Right kidney (tissue), 9 donors: ENCODE measurements at places on chromosomes 7 and 10.

DNA sequence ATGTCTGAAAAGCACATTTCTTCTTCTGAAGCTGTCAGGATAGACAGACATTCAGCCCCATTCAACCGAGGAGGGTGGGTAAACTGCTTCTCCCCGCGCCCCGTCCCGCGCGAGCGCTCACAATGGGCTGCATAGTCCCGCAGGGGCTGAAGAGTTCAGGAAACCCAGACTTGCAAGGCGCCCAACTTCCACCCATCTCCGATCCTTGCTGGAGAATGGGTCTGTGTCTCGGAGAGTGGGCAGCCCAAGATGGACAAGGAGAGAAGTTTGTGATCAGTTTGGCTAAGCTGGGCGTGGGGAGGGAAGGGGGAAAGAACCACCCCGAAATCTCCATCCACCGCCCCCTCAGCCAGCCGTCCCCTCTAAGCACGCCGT lies 686 bp downstream of the AASS start:
- no peak for DNase-seq

- no peak for DNase-seq
These were observed 209.8 kb downstream of the ZEB1 start for GRCh38 chr10:31528831-31529230.

GRCh38 chr10:68231106-68231816 lies 652 bp downstream of the ATOH7 start:
- peak; percentile 97 for DNase-seq

DNA sequence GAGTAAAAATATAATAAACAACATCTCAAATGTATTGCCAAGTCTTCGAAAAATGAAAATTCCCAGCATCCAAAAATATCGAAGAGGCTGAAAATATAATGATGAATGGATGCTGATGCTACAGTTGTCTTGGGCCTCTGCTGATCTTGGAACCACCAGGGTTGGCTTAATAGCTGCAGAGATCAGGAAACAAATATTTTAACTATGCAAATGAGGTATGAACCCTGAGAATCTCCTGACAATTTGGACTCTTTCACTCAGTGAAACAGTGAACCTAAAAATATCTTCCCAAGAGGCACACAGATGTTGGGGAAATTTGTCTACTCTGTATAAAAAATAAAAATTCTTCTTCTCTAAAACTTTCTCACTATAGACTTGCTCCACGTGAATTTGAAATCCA lies 97.7 kb upstream of the EGFR start:
- no peak for DNase-seq

DNA sequence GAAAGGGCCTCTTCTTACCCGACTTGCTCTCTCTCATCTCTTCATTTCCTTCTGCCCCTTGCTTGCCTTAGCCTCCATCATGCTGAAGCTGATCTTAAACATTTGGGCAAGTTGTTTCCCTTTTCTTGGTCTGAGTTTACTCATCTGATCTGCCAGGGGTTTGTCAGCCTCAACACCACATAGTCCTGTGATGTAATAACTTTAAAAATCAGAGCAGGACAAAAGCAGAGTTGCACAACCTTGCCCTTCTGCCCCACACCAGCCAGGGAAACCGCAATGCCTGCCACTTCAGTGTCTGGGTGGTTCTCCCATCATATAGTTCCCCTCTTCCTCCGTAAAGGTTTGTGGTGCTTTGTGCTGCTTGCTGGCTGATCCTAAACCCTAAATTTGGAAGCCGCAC lies 9.9 kb upstream of the LIPM start:
- DNase-seq = no peak

- DNase-seq = no peak
These were observed 163.6 kb downstream of the CAMK1D start for GRCh38 chr10:12513003-12513365.

DNA sequence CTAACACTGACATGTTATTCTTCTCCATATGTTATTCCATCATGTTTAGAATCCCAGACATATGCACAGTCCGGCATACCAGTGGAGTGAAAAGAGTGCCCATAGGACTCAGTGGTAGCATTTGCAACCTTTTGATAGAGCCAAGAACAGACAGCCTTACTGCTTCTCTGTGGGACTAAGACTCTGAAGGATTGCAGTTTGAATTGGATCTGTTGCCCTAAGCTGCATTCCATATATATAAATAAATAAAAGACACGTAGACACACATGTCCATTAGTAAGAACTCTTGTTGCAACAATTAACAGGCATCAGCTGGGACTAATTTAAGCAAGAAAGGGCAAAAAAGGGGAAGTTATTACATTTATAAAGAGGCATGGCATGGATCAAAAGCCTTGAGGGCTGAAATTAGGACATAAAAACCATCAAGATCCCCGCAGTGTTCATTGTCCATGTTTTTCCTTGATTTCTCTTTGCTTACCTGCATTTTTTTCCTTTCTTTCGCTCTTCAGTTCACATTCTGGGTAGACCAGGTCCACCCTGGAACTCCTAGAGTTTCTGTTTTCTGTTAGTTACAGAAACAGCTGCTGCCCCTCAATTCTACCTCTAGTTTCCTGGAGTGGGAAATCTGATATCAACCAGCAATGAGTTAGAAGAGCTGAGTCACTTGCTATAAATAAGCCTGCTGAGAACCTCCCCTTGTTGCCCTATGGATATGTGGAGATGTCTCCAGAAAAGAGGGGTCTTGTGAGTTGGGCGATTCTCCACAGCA lies 132.4 kb downstream of the SORCS1 start:
- no peak for DNase-seq

- DNase-seq = no peak
These were observed 39.3 kb downstream of the CALML3 start for GRCh38 chr10:5563991-5564536.

DNA sequence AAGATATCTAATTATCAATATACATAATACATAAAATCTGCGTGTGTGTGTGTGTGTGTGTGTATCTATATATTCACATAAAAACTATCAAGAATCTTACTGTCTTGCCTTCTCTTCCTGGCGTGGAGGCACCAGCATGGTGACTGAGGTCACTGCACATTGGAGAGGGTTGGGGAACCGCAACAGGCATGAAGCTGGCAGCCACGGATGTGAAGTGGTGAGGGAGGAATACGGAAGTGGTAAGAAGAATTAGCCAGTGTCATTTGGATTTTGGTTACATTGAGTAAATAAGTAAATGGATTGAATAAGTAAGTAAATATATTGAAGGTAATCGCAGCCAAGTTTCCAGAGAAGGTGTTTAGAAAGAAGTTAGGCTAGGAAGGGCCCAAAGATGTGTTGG lies 85.1 kb downstream of the TRIM24 start:
- DNase-seq = no peak

- DNase-seq = no peak
These were observed 123.9 kb downstream of the KMT2E start for GRCh38 chr7:105137898-105138297.

GRCh38 chr10:104638861-104639589 lies 2.1 kb upstream of the SORCS3 start:
- peak; percentile 66 for DNase-seq

DNA sequence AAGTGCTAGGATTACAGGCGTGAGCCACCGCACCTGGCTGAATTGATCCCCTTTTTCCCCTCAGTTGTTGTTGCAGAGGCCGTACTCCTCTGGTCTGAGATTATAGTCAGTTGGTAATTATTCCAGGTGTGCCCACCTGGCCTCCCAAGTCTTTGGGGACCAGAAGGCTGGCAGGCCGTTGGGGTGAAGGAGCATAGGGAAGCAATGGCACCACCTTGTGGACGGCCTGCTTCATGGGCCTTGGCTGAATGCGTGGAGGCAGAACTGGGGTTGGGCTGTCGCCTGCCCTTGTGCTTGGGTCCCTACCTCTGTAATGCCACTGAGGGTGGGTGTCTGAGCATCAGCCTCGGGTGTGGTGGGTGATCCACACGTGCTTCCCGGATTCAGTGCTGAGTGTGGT lies 125.7 kb downstream of the RGS10 start:
- DNase-seq = no peak

DNA sequence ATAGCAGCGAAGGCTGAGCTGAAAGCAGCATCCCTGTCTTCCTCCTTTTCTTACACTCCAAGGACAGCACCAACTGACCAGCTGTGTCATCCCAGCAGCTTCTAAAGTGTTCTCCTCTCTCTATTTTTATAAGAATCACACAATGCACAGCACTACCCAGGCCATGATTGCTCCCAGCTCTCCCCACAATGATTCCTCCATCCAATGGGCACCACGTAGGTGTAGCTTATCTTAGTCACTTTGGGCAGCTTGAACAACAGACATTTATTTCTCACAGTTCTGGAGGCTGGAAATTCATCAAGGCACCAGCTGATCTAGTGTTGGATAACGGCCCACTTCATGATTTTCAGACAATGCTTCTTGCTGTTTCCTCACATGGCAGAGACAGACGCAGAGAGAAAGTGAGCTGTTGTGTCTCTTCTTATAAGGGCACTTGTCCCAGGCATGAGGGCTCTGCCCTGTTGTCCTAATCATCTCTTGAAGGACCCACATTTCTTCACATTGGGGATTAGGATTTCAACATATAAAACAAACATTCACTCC lies 92.0 kb upstream of the CDC14C start:
- DNase-seq = no peak

GRCh38 chr10:130568246-130568645 lies 432.1 kb downstream of the GLRX3 start:
- no peak for DNase-seq

DNA sequence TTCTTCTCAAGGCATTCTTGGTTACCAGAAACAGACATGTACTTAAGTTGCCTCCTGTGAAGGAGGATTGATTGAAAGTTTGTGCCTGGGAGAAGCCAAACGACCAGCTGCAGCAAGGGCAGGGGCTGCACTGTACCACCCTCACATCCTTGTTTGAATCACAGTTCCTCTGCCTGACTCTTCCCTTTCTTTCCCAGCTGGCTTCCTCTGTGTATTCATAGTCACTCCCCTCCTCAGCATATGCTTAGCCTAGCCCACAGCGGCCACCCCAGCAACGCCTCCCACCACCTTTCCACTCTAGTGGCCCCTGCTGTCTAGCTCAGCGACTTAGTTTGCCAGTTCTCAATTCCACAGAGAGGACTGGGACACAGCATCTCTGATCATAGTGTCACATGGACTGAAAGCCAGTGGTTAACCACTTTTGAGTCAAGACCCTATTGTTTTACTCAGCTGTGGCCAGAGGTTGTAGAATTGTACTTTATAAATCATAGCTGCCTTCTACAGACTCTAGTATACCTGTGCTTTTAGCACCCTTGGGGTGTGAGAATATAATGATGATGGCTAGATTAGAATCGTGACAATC lies 643.0 kb downstream of the SUGCT start:
- DNase-seq = no peak
